ENCODE measurements at places on chromosomes 3 and 15.

DNA sequence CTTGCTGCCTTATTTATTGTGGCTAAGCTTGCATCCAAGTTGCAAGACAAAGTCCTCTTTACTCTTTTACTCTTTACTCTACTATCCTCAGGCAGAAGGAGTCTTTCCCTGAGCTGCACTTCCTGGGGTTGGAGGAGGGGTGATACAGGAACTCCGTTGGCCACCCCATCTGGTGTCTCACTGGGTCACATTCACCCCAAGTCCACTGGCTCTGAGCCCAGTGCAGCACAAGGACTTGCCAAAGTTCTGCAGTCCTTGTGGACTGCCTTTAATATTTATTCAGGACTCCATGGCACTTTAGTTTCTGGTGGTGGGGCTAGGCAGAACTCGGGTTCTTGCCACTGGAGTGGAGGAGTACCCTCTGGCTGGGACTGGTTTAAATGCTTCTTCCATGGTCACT lies 165.4 kb upstream of the KCNH8 start:
- DNase-seq: no peak

- DNase-seq: no peak
These were observed 838.1 kb upstream of the SEMA6D start for GRCh38 chr15:46879032-46879770.

GRCh38 chr3:12708584-12709192 lies 44.8 kb upstream of the RAF1 start:
- no peak for DNase-seq

GRCh38 chr3:41710646-41711388 lies 251.1 kb downstream of the ULK4 start:
- DNase-seq: no peak

DNA sequence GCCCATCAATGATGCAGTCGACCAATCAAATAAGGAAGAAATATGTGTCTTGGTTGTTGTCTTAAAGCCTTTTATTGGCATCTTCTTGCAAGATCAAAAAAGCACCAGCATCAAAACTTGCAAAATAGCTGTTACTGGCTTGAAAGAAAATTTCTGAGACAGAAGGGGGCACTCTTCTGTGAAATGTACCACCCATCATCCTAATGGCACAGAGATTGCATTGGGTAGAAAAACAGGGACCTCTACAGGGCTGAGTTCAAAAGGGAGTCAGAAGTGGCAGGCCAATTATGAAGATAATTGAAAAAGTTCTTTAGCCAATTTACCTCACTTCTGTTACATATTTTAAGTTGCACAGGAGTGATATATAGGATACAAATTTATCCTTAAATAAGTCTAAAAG lies 122.3 kb upstream of the GPR149 start:
- DNase-seq: no peak
